Activated naive CD4-positive, alpha-beta T cell treated with anti-CD3 and anti-CD28 coated beads for 36 hours (primary cell): ENCODE measurements at places on chromosomes 16 and 17.

DNA sequence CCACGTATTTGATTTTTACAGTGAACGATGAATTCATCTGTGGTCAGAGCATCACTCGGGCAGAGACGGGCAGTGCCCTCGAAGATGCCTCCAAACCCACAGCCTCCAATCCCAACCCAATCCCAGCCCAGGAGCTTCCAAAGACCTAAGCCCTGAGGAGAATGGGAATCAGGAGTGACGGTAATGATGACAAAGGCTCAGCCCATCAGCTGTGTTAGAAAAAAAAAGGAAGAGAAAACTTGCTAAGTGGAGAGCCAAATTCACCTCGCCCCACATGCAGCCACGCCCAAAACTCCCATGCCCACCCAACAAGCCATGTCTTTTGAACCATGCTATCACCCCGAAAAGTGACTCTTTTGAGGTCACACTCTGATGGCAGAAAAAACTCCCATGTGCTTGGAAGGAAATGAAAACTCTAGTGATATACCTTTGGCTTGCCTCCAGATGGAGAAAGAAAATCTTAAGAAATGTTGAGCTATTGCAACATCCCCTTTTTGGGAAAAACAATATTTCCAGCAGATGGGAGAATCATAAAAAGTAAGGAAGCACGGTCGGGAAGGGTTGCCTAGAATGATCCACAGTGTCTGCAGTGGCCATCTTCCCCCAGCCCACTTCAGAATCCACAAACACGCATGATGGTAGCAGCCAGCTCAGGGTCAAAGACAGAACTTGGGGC, 37.7 kb downstream of the XYLT1 start:
- DNase-seq, result no peak
- peaks cover 5% of the 10 kb centered on the region for H3K4me1 ChIP-seq
- H3K4me3 ChIP-seq, result no peak overlapping the region

DNA sequence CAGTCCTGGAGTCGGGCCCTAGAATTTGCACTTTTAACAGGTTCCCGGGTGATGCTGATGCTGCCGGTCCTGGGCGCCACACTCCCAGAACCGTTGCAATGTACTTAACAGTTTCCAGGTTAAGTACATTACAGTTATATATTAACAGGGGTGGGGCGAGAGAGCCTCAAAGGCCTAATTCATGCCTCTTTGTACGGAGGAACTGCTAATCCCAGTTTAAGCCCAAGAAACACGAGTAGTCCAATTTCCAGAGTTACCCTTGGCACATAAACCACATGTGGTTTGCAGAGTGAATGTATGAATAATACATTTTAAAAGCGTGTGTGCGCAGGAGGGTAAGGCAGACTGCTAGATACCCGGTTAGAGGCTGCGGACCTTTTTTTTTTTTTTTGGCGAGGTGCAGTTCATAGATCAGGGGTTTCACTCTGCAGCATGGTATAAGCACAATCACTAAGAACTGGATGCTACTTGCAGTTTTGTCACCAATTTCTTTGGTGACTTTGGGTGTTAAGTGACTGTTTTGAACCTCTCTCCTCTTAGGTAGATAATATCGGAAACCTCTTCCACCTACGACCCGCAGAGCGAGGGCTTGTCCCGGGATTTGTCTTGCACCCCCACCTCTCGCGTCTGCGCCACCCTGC, 713 bp downstream of the COX11 start:
- no peak overlapping the region for H3K4me3 ChIP-seq
- no peaks in the 10 kb centered on the region for H3K27me3 ChIP-seq
- peak; percentile 55 for DNase-seq
- peaks cover 20% of the 10 kb centered on the region for H3K4me1 ChIP-seq
- no peaks in the 10 kb centered on the region for H3K36me3 ChIP-seq
- H3K27ac ChIP-seq, result no peak overlapping the region

- H3K4me3 ChIP-seq, result no peak overlapping the region
- no peak for DNase-seq
- H3K27ac ChIP-seq, result no peak overlapping the region
- H3K27me3 ChIP-seq, result no peaks in the 10 kb centered on the region
- peaks cover 15% of the 10 kb centered on the region for H3K36me3 ChIP-seq
Measured at GRCh38 chr16:53692146-53692545, 11.5 kb downstream of the RPGRIP1L start.

GRCh38 chr16:69861292-69862030, 89.7 kb upstream of the CLEC18A start:
- no peak overlapping the region for H3K4me3 ChIP-seq
- H3K27me3 ChIP-seq, result no peaks in the 10 kb centered on the region
- no peak for DNase-seq
- no peak overlapping the region for H3K27ac ChIP-seq

DNA sequence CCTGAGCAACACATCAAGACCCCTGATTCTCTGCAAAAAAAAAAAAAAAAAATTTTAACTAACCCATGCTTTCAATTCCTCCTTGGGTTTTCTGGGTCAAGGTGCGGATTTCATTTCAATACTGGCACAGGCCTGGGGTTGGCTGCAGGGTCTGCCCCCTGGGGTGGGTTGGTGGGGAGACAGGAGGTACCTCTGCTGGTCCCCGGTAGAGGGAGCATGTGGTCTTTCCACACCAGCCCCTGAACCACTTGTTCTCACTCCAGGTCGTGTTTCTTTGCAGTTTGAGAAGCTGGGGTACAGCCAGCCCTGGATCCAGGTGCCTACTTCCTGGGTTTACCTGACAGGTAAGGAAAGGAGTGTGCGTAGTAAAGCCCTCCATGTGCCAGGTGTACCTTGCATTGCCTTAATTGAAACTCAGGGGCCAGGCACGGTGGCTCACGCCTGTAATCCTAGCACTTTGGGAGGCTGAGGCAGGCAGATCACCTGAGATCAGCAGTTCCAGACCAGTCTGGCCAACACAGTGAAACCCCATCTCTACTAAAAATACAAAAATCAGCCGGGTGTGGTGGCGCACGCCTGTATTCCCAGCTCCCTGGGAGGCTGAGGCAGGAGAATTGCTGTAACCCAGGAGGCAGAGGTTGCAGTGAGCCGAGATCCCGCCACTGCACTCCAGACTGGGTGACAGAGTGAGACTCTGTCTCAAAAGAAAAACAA, 21.8 kb downstream of the SDR42E2 start:
- H3K36me3 ChIP-seq, result no peaks in the 10 kb centered on the region
- no peak for DNase-seq
- H3K4me3 ChIP-seq, result no peak overlapping the region
- H3K27ac ChIP-seq, result no peak overlapping the region
- H3K4me1 ChIP-seq, result peaks cover 19% of the 10 kb centered on the region

DNA sequence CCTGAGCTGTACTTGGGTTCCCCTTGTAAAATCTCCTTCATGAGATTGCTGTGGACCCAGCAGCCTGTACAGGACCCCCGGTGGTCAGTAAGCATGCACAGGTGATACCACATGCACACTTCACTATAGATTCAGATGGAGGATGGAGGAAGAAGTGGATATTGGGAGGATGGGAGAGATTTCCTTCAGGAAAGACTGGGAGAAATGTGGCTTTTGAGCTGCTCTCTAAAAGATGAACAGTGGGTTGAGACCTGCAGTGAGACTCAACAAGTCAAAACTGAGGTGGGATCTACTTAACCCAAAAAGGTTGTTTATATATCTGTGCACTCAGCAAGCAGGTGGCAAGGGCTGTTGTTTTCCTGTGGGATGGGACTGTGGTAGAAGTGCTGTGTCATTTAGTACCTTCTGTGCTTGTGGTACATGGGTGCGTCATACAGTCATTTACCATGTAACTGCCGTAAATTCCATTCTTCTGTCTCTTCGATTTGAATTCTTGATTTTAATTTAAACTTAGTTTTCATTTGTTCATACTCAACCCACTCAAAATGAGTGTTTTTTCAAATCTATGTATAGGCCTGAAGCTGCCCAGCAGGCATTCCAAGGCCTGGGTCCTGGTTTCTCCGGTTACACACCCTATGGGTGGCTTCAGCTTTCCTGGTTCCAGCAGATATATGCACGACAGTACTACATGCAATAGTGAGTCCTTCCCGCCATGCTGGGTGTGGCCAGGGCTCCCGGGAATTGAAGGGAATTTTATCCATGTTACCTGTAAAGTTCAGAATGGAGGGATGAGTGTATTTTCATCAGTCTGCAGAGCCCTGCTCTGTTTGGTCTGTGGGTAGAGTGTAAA, 6.9 kb downstream of the HERPUD1 start:
- H3K4me3 ChIP-seq, result peak overlapping the region; percentile 51
- H3K36me3 ChIP-seq, result peaks cover 84% of the 10 kb centered on the region
- no peaks in the 10 kb centered on the region for H3K27me3 ChIP-seq
- H3K27ac ChIP-seq, result peak overlapping the region; percentile 92

- no peak overlapping the region for H3K4me3 ChIP-seq
- DNase-seq, result no peak
Measured at GRCh38 chr17:76586741-76587487, 1.3 kb upstream of the ST6GALNAC2 start.

- H3K27ac ChIP-seq, result no peak overlapping the region
- H3K4me3 ChIP-seq, result no peak overlapping the region
- H3K4me1 ChIP-seq, result no peaks in the 10 kb centered on the region
- H3K27me3 ChIP-seq, result no peaks in the 10 kb centered on the region
Measured at GRCh38 chr17:16881239-16881924, 90.5 kb downstream of the TNFRSF13B start.

DNA sequence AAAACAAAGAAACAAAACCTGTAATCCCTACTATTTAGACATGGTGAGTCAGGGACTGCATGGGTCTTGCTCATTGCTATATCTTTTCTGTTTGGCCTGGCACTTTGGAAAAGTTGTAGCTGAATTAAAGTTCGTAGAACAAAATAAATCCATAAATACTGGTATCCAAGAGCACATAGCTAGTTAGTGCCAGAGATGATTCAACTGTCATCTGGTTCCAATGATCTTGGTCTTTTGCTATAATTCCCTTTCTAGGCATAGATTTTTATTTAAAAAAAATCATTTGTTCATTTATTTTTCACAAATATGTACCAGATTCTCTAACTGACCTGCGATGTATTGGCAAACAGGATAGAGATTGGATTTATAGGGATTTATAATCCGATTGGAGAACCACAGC, 1436.1 kb upstream of the GOT2 start:
- no peak overlapping the region for H3K27ac ChIP-seq
- DNase-seq, result no peak
- H3K4me3 ChIP-seq, result no peak overlapping the region
- H3K36me3 ChIP-seq, result no peaks in the 10 kb centered on the region
- no peaks in the 10 kb centered on the region for H3K27me3 ChIP-seq
- no peaks in the 10 kb centered on the region for H3K4me1 ChIP-seq

DNA sequence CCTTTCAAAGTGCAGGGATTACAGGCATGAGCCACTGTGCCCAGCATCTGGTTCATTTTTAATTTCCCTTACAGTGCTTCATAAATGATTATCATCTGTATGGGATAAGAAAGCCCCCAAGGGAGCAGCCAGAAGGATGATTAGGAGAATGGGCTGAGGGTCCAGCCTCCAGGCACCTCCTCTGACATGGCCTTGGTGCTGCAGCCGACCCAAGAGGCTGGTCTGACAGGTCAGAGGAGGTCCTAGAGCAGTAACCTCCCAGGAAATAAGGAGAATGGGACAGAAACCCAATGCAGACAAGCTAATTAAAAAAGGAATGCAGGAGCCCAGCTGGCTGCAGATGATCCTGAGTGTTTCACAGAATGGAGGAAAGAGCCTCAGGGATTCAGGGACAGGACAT, 29.0 kb downstream of the MRC2 start:
- H3K4me1 ChIP-seq, result peaks cover 19% of the 10 kb centered on the region
- H3K4me3 ChIP-seq, result no peak overlapping the region
- peaks cover 37% of the 10 kb centered on the region for H3K27me3 ChIP-seq
- no peak overlapping the region for H3K27ac ChIP-seq

DNA sequence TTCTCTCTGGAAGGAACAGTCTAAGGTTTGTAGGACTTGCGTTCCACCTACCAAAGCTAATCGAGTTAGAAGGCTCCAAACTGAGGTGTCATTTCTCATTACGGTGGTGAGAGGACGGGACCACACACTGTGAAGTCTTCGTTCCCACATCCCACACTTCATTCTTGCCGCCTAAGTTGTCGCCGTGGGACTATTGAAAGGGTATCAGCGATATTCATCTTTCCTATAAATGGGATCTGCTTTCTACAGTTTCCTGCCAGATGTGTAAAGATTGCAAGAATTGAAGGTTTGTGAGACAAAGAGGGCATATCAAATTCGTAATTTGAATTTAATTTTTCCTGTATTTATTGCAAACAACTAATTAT, 608 bp upstream of the TRIM37 start:
- peaks cover 50% of the 10 kb centered on the region for H3K4me1 ChIP-seq
- peak overlapping the region; percentile 89 for H3K27ac ChIP-seq
- H3K27me3 ChIP-seq, result no peaks in the 10 kb centered on the region
- peak overlapping the region; percentile 96 for H3K4me3 ChIP-seq
- H3K36me3 ChIP-seq, result peaks cover 18% of the 10 kb centered on the region
- no peak for DNase-seq

GRCh38 chr16:23521037-23521743, 10.9 kb upstream of the GGA2 start:
- peaks cover 6% of the 10 kb centered on the region for H3K4me1 ChIP-seq
- no peaks in the 10 kb centered on the region for H3K27me3 ChIP-seq
- H3K36me3 ChIP-seq, result peaks cover 40% of the 10 kb centered on the region
- DNase-seq, result no peak
- no peak overlapping the region for H3K27ac ChIP-seq
- no peak overlapping the region for H3K4me3 ChIP-seq

- peaks cover 2% of the 10 kb centered on the region for H3K36me3 ChIP-seq
- no peaks in the 10 kb centered on the region for H3K27me3 ChIP-seq
- H3K4me1 ChIP-seq, result peaks cover 9% of the 10 kb centered on the region
- H3K27ac ChIP-seq, result no peak overlapping the region
- no peak for DNase-seq
Measured at GRCh38 chr17:64355536-64356303, 34.9 kb downstream of the PECAM1 start.
